ENCODE measurements at places on chromosomes 5 and 9.

DNA sequence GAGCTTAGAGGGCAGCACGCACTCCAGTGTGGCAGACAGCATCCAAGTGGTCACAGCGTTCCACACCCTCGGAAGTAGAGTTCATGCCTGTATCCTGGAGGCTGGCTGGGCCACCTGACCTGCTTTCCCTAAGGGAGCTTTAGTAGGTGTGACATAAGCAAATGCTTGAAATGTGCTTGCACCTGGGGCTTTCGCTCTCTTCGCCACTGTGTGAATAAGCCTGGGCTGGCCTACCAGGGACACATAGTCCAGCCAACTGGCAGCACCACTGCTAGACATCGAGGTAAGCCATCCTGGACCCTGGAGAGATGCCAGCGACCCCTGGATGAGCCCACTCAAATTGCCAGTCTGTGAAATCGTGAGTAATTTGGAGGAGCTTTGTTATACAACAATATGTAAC is 24.9 kb upstream of the IRX4 start:
- DNase-seq, result no peak

GRCh38 chr9:98043915-98044314 is 12.6 kb upstream of the NANS start:
- no peak for DNase-seq

- no peak for DNase-seq
These were observed 280.0 kb downstream of the GAS1 start for GRCh38 chr9:86667307-86667706.

GRCh38 chr9:120757026-120757913 is 35.9 kb downstream of the FBXW2 start:
- DNase-seq, result no peak

DNA sequence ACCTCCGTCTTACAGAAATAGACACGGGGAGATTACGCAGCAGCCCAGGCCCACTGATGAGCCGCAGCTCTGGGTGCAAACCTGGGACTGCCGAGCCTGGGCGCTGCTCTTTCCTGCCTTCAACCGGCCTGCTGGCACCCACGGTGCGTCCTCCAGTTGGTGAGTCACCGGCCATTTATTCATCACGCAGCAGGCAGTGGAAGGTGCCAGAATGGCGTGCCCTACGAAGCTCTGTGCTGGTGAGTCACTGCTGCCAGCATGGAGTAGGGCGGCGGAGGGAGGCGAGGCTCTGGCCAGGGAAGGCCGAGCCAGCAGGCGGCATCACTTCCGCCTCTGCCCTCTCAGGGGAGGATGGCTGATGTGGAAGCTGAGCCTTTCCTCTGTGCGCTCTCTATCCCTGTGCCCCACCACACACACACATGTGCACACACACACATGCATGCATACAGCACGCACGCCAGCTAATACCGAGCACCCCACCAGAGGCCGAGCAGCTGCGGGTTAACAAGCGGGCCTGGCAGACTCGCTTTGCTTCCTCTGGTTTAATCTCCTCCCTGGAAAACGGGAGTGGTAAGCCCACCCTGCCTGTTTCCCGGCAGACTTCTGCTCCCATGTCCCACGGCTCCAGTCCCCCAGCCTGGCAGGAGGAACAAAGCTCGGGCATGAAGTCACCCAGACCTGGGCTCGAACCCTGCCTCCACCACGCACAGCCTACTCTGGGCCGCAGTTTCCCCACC is 39.2 kb downstream of the OLFM1 start:
- DNase-seq, result no peak

GRCh38 chr9:86072394-86072877 is 26.9 kb downstream of the GOLM1 start:
- no peak for DNase-seq

DNA sequence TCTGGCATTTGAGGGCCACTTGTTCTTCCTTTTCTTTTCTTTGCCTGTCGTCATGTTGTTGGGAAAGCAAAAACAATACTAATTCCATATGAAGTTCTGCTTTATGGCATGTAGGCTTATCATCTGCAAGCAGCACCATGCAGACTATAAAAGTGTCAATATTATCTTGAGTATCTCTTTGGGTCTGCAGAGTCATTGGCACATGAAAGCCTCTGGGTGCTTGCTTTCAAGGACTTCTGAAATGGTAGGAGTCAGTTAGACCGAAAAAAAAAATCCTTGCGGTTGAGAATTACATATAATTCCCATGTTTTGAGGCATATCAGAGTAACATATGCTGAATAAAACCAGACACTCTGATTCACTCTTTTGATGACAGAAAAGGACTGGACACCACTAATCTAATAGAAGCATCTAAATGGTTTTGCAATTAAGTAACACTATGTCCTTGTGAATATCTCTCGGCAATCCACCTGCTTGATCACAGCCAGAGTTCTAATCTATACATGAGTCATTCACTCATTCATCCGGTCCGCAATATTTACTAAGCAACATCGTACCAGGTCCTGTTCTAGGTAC is 44.4 kb downstream of the GNAQ start:
- no peak for DNase-seq

DNA sequence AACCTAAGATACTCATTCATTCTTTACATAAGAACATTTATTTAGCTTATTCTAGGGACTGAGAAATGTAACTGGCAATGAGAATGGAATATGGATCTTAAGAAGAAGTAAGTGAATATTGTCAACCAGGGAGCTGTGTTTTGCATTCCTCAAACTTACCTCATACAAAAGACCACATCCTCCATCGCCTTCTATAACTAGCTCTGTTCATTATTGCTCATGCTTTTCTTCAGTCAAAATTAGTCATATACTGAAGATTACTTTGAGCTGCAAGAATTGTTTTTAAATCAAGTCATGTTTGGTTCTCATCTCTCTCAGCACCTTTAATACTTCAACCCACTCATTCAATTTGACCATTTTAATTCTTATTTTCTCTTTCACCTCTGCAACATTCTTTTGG is 140.3 kb upstream of the RASA1 start:
- DNase-seq, result no peak

GRCh38 chr5:6542421-6543345 is 90.2 kb downstream of the NSUN2 start:
- no peak for DNase-seq

GRCh38 chr9:22129133-22129532 is 120.0 kb upstream of the CDKN2B start:
- DNase-seq, result no peak

DNA sequence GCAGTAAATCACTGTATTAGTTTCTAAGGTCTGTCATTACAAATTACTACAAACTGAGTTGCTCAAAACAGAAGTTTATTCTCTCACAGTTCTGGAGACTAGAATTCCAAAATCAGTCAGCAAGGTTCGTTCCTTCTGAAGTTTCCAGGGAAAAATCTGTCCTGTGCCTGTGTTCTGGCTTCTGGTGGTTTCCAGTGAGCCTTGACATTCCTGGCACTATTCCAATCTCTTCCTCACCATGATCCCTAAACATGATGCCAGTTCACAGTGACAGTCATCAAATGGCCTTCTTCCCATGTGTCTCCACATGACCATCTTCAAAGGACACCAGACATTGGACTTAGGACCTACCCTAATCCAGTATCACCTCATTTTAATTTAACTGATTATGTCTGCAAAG is 351.4 kb downstream of the PLK2 start:
- DNase-seq, result no peak

DNA sequence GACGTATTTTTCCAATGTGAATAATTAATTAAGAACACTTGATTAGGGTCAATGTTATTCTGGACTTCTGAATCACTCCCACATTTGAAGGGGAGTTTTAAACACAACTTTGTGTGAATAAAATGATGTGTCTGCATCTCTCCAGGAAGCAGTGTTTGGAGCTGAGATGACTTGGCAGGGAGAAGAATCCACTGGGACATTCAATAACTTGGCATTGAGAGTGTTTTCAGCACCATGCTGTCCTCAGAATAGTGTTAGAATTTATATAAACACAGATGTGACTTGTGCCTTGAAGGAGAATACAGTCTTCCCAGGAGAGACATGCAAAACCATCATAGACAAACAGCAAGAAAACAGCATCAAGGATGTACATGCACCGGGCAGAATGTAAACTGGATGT is 32.7 kb upstream of the KCNMB1 start:
- DNase-seq, result no peak

DNA sequence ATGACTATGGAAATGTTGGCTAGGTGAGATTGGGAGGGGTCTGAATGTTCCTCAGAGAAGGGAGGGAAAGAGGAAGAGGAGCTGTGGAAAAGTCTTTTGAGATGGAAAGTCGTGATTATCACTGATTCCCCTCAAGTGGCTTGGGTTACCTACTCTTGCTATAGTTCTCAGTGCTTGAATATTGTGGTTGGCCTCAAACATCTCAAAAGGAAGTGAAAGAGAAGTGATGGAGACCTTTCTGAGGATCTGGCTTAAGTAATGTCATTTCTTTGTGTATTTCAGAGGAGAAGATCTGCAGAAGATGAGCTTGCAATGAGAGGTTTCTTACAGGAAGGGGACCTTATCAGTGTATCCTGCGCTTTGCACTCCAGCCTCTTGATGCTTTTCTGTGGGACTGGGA is 5.5 kb downstream of the EXOSC2 start:
- DNase-seq, result no peak

- DNase-seq, result no peak
These were observed 27.4 kb upstream of the TXN start for GRCh38 chr9:110283751-110284150.

Data from CD4-positive, CD25-positive, alpha-beta regulatory T cell (primary cell).